ENCODE measurements at places on chromosomes 6 and 20. TPM values are rescaled to one million over a fixed set of nuclear protein-coding genes. Genes with fewer than 3 reads are reported as not detected.

- no peak for DNase-seq
These were observed 168.4 kb upstream of the CDYL start for GRCh38 chr6:4607793-4608192.

The CDK5RAP1 gene
- 18.3 TPM for total RNA-seq

GRCh38 chr6:105108631-105109262 lies 71.1 kb downstream of the POPDC3 start:
- DNase-seq, result no peak

DNA sequence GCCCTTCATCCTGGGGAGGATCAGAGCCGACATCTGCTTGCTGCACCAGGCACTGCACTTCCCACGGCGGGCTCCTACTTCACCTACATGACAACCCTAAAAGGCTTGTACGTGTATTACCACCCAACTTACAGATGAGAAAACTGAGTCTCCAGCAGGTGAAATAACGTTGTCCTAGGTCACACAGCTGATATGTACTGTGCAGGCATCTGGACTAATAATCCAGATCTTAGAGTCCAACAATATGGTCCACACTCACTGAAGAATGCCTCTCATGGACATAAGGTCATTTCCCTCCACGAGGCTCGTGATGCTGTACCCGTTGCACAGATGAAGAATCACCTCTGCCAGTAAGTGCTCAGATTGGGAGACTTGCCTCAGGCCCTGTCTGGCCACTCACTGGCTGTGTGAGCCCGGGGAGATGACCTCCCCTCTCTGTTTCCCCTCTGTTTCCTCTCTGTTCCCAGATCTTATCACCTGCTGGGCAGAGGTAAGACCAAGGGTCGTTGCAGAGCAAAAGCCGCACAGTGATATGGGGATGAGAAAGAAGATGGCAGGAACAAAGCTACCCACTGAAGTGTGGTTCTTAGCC lies 32.1 kb downstream of the TGM2 start:
- no peak for DNase-seq

DNA sequence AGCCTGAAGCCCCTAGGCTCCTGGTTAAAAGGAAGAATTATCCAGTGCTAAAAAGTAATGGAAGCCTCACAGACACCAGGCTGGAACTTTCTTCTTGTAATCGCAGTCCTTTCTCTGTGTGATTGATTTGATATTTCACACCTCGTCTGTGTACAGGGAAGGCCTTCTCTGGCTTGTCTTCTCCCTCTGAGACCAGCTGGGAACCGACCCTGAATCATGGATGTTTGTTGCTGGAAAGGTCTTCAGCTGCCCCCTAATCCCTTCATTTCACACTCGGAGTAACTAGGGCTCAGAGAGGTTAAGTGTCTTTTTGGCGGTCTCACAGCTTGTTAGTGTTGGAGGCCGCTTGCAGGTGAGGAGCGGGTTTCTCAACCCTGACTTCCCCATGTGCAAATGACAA lies 500.2 kb upstream of the CDH4 start:
- no peak for DNase-seq

DNA sequence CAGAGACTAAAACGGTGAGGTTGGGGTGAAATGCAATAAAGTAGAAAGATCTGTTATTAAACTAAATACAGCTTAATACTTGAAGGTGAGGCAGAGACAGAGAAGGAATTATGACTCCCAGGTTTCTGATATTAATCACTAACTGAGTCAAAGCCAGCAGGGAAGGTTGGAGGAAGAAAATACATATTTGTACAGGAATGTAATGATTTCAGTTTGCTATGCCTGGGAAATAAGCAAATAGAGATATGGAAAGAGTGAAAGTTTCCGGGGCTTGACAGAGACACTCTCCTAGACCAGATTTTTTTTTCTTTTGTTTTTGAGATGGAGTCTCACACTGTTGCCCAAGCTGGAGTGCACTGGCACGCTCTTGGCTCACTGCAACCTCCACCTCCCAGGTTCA lies 76.8 kb downstream of the PTPRK start:
- peak; percentile 4 for DNase-seq

The ZHX3 gene
- total RNA-seq, result 38.5 TPM

- no peak for DNase-seq
These were observed 59.5 kb downstream of the MANEA start for GRCh38 chr6:95636552-95637431.

The GUCA1A gene
- not detected for total RNA-seq

DNA sequence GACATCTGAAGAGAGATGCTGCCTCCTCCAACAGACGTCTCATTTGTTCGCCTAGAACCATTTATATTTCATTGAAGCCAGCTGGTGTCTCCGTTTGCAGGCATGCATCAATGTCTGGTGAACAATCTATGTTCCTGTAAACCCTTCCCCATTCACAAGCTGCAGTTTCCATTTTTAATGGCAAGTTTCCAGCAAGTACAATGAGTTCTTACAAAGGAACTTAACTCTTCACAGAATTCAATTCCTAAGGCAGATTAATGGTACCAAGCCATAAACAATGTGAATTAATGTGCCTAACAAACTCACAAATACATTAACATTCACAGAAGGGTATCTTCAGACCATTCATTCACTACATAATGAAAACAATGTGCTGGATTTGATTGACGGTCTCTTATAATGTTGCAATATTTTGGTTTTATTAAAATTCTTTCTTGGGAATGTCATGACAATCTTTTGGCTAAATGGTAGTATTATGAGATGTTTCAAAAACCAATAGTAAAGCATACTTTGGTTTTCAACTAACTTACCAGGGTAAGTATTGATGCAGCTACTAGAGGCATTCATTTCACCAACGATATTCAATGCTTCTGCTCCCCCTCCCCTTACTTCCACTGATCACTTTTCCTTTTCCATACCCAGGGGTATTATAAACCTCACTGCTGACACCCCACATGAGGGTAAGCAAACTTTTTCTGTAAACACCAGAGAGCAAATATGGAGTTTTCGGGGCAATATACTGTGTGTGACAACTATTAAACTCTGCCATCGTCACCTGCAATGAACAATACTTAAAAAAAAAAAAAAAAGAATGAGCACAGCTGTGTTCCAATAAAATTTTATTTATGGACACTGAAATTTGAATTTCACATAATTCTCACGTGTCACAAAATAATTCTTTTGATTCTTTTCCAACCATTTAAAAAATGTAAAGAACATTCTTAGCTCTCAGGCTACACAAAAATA lies 4.2 kb downstream of the AKIRIN2 start:
- DNase-seq, result peak; percentile 76

The EYA2 gene
- not detected for total RNA-seq

GRCh38 chr6:150418827-150419594 lies 50.2 kb downstream of the IYD start:
- peak; percentile 81 for DNase-seq

The DCBLD1 gene
- total RNA-seq, result 38.4 TPM

The FUCA2 gene
- total RNA-seq, result 57.2 TPM

GRCh38 chr6:7276199-7276524 lies 36.8 kb downstream of the SSR1 start:
- no peak for DNase-seq

DNA sequence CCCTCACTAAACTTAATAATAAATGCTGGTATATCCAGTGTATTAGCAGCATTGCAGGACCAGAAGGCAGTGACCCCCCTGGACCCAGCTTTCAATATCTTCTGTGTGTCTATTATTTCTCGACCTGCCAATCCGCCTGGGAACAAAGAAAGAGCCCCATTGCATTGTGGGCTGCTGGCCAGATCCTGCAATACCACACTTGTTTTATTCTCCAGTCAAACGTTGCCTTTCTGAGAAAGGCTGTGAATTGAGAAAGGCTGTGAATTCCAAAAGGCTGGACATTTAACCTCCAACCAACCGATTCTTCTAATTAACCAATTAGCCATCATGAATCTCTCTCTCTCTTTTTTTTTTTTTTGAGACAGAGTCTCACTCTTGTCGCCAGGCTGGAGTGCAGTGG lies 1.5 kb upstream of the MTO1 start:
- no peak for DNase-seq

GRCh38 chr6:106750946-106751345 lies 121.6 kb downstream of the QRSL1 start:
- DNase-seq, result no peak

The C4B gene
- 6.4 TPM for total RNA-seq

DNA sequence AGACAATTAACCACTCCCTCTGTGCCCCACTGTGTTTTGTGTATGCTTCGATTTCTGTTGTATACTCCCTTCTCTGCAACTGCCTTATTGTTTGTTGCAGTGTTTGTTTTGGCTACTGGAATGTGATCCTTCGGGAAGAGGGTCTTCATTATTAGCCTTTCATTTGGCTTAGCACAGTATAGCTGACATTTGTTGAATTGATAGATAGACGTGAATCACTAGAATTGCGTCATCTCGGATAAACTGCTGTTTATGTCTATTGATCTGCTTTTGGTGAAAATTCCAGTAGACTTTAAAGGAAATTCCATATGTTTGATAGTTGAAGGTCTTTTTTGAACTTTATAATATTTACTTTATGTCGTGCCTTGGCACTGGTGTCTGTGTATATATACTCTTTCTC lies 189.9 kb upstream of the EYA4 start:
- DNase-seq, result no peak

DNA sequence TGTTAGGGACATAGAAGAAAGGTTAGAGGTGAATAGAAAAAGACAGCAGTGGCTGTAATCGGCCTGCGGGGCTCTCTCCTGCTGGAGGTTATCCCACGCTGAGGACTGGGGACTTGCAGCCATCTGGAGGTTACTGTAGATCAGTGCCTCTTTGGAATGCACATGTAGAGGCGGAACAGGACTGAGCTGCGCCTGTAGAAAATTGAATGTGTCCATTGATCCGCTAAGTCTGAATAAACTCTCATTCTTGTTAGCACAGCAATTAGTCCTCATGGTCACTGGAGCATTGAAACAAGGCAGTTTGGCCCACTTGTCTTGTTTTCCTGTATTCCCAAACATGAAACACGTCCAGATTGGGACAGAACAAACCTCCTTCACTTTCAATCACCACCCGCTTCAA lies 46.3 kb upstream of the F13A1 start:
- no peak for DNase-seq

The ENPP1 gene
- 53.7 TPM for total RNA-seq

DNA sequence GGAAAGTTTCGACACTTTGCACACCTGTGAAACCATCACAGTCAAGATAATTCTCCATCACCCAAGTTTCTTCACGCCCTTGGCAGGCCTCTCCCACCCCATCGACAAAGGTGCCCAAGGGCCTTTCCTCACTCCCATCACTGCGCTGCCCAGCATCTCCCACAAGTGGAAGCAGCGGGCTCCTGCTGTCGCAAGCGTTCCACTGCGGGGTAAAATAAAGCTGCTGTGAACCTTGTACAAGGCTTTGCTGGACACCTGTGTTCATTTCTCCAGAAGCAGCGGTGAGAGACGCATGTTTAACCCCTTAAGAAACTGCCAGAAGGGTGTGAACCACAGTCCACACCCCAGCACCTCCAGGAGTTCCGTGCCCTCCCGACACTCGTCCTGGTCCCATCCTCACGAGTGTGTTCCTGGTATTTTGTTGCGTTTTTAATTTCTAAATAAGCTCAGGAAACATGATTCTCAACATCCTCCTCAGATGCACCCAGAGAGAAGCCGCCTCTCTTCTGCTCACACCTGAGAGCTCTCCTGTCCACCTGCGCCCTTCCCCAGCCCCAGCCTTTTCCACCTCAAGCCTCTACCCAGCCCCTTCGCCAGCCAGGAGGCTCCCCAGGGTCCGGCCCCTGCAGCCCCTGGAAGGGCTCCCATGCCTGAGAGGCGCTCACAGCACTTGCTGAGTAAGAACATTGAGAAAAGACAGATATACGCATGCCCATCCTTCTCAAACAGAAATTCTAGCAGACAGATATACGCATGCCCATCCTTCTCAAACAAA lies 97.5 kb downstream of the TAF4 start:
- DNase-seq, result no peak

DNA sequence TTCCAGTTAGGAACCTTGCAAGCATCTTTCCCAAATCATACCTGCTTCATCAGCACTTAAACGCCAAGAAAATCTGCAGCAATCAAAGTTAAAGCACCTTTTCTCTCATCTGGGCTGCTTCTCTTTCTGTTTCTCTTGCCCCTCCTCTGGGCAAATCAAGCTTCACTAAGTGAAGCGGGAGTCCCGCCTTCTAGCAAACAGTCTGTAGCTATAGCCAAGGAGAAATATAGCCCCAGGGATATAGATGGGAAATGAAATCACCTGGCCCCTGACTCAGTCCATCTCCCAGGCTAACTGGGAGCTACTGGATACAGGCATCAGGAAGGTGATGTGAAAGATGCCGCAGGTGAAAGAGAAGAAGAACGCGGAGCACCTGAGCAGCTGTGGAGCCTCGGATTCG lies 481.9 kb downstream of the C6orf118 start:
- DNase-seq, result no peak

DNA sequence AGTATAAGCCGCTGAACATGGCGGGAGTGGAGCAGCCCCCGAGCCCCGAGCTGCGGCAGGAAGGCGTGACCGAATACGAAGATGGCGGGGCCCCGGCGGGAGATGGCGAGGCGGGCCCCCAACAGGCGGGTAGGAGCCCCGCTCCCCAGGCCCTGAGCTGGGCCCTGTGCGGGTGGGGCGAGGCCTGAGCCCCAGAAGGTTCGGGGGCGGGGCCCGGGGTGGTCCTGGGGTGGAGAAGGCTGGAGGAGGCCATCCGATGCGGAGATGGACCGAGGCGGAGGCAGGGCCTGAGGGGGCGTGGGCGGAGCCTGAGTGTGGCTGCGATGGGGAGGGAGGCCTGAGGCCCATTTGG lies 7.1 kb downstream of the L3MBTL1 start:
- no peak for DNase-seq

The CTCFL gene
- not detected for total RNA-seq

DNA sequence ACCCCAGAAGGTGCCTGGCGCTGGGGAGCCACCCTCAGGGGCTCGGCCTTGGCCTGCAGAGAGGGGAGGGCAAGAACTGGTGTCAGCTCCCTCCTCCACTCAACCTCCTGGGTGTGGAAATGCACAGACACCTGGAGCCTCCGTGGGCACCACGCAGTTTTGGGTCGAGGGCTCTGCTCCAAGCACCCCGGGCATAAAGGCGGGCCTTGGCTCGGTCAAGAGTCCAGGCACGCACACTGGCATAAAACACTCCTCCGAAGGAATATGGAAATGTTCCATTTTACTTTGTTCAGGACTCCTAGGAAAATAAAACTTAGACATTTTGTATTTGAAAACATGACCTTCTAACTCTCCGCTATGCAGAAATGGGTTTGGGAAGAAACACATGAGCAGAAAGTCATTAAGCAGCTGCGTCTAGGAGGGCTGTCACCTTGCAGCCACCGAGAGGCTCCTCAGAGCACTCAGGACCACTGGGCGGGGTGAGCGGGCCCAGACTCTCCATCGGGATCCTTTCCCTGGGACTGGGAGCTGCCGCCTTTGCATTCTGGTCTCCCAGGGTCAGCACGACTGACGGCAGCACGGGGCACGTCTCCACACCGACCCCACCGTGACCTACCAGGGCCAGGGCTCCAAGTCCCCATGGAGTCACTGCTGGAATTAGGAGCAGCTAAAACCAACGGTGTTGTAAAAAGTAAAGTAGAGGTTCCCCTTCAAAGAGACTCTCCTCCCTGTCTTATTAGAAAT lies 46.0 kb upstream of the DACT2 start:
- DNase-seq, result no peak

The FAM83C gene
- total RNA-seq, result not detected

- DNase-seq, result peak; percentile 38
These were observed 34.5 kb downstream of the LATS1 start for GRCh38 chr6:149683256-149683859.
